Stimulated activated CD4-positive, alpha-beta T cell treated with anti-CD3 and anti-CD28 coated beads, Interleukin-1b, Interleukin-23, amount 100 ng/mL, for 4 hours (primary cell): ENCODE measurements at places on chromosomes 2 and 18.

GRCh38 chr2:176093145-176093897 is 800 bp downstream of the HOXD13 start:
- DNase-seq, result no peak

GRCh38 chr2:236998236-236998635 is 87.5 kb upstream of the COPS8 start:
- DNase-seq, result no peak

GRCh38 chr2:209331291-209331844 is 92.5 kb upstream of the MAP2 start:
- no peak for DNase-seq

DNA sequence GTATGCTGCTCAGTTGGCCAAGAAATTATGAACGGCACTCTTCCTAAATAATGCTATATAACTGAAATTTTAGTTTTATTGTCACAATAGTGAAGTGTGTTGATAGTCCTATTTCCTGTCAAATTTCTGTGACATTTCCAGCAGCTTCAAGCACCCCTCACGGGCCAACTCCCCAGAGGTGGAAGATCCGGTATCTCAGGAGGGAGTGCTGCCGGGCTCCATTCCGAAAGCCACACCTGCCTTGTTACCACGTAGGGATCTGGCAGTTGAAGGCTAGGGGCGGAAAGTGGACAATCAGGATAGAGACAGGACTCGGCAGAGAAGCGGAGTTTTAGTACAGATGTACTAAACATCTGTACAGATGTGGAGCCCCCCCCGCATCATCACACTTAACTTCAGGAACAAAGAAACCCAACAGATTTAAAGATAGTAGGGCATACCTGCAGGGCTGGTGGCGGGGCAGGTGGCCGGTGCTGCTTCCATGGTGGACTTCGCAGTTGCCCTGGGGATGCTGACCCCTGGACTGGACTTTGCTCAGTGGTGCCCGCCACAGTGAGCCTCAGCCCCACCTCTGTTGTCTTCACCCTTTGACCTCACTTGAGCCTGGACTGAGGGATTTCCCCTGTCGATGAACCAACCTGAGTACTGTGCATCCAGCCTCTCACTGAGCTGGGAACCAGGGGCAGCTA is 22.3 kb downstream of the ASAP2 start:
- no peak for DNase-seq

DNA sequence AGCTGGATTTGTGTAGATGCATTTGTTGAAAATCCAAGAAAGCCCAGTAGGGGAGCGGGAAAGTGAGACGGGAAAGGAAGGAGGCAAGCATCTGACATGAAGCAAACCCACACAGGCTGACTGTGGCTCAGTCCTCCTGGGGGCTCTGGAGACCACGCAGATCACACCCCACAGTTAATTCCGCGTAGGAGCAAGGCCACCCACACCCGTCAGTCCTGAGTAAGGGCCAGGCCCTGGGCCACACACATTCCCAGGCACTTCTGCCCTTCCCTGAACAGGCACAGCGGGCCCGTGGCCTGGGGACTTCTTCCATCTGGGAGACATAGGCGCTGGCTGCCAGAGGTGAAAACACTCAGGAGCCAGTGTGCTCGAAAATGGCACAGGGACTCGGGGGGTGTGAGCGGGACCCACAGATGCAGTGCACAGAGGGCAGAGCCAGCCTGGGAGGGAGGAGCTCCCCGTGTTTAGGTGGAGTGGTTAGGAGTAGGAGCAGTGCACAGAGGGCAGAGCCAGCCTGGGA is 19.4 kb upstream of the PRLH start:
- DNase-seq, result no peak

DNA sequence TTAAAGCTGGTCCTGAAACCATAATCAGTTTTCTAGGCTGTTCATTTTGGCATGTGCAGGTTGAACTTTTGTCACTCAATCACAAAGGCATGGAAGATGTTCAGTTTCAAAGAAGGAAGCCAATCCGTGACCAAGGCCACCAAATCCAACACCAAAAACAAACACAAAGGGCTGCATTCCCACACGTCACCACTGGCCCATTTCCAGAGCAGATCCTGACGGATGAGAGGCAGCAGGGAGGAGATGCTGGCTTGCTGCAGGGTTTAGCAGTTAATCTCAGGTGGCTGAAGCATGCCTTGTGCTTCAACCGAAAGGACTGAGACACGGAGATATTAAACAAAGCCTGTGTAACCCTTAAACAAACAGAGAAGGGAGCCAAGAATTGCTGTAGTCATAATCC is 191.9 kb upstream of the CTAGE1 start:
- DNase-seq, result no peak

DNA sequence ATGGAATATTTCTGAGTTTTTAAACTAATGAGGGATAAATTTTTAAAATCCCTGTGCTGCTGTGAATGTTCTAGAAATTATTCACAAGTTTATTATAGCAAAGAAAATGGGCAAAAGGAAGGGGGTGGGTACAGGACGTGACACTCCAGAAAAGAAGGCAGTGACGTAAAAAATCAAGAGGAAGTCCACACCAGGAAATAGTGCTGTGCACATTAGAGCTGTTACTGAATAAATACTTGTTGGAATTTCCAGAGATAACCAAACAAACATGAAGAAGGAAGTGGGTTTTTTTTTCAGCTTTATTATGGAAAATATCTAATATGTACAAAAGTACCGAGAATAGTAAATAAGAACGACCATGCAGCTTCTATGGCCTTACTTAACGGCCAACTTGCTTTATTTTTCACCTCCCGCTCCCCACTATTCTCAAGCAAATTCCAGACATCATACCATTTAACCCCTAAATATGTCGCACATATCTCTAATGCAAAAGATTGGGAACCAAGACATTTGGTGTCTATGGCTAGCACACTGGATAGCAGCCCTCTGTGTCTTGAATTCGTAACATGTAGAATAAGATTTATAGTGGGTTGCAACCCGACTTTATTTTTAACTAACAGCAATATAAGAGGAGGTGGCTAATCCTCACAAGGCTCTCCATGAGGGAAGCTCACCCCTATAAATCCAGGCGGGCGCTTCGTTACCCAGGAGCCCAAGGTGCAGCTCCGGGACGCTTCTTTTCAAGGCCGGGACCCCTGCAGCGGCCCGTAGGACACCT is 580 bp upstream of the NDUFV2 start:
- no peak for DNase-seq

DNA sequence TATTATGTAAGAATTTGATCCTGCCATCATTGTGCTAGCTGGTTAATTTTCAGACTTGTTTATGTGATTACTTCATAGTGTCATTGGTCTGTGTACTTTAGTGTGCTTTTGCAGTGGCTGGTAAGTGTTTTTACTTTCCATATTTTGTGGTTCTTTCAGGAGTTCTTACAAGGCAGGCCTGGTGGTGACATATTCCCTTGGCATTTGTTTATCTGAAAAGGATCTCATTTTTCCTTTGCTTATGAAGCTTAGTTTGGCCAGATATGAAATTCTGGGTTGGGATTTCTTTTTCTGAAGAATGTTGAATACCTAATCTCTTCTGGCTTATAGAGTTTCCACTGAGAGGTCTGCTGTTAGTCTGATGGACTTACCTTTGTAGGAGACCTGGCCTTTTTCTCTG is 72.8 kb upstream of the MC4R start:
- DNase-seq, result no peak

DNA sequence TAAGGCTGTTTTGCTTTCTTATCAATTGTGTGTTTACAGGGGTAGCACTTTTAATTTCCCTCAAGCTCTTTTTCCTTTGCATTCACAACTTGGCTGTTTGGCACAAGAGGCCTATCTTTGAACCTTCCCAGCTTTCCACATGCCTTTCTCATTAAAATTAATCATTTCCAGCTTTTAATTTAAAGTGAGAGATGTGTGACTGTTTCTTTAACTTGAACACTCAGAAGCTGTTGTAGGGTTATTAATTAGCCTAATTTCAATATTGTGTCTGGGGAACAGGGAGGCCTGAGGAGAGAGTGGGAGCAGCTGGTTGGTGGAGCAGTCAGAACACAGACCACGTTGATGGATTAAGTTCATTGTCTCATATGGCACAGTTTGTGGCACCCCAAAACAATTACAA is 4.7 kb downstream of the ASB1 start:
- DNase-seq, result no peak

DNA sequence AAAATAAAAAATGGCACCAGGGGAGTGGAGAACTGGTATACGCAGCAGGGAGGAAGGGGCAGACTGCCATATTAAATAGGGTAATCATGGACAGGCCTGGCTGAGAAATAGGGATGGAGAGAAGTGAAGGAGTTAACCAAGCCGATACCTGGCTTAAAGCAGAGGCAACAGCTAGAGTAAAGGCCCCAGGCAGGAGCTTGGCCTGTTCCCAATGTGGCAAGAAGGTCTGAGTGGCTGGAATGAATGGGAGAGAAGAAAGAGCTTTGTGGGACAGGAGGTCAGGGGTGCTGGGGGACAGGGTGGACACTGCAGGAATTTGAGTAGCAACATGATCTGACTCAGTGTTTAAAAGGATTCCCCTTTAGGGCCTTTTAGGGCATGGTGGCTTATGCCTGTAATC is 15.9 kb upstream of the AGFG1 start:
- no peak for DNase-seq

GRCh38 chr2:206642075-206643025 is at the start of gene FAM237A:
FAM237A (plus strand) TSS chr2:206642487; CDS start chr2:206644237, 1,750 bp downstream.
- no peak for DNase-seq

- no peak for DNase-seq
Observed at GRCh38 chr2:101850450-101850849, 141.3 kb upstream of the IL1R2 start.

GRCh38 chr2:20961858-20962257 is 82.0 kb downstream of the APOB start:
- no peak for DNase-seq

DNA sequence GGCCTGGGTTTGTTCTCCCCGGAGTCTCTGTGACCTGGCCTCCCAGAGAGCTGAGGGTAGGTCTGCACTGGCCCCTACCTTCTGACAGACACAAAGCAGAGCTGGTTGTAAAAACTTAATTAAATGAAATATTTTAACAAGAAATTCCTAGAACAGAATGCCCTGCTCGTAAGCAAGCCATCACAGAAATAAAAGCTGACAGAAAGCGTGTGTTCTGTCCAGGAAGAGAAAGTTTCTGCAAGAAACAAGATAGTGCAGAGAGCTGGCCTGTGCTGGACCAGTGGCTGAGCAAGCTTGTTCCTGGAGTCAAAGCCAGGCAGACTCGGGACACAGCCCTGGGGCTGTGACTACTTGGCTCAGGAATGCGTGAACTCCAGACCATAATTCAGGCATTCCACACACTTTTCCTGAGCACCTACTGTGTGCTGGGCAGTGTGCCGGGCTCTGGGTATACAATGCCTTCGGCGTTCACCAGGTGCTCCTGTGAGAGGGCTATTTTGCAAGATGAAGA is 51.6 kb downstream of the APOB start:
- no peak for DNase-seq

- DNase-seq, result no peak
Observed at GRCh38 chr18:36179562-36180355, 7.5 kb upstream of the MOCOS start.

- no peak for DNase-seq
Observed at GRCh38 chr2:128797092-128797491, 478.4 kb upstream of the HS6ST1 start.

- DNase-seq, result no peak
Observed at GRCh38 chr2:205510345-205510744, 172.0 kb upstream of the NRP2 start.

GRCh38 chr18:62370366-62370765 is 45.3 kb downstream of the TNFRSF11A start:
- DNase-seq, result no peak

- DNase-seq, result no peak
Observed at GRCh38 chr2:7867867-7868266, 814.0 kb upstream of the ID2 start.

GRCh38 chr2:7191932-7192331 is 274.7 kb downstream of the RNF144A start:
- DNase-seq, result no peak

- DNase-seq, result no peak
Observed at GRCh38 chr2:127453392-127454171, 35.4 kb downstream of the PROC start.

GRCh38 chr2:217142649-217143266 is 282.9 kb upstream of the TNP1 start:
- no peak for DNase-seq

GRCh38 chr2:173990970-173991819 is 26.0 kb upstream of the SP3 start:
- no peak for DNase-seq

GRCh38 chr2:231104115-231104713 is 20.6 kb downstream of the HTR2B start:
- DNase-seq, result peak; percentile 22

DNA sequence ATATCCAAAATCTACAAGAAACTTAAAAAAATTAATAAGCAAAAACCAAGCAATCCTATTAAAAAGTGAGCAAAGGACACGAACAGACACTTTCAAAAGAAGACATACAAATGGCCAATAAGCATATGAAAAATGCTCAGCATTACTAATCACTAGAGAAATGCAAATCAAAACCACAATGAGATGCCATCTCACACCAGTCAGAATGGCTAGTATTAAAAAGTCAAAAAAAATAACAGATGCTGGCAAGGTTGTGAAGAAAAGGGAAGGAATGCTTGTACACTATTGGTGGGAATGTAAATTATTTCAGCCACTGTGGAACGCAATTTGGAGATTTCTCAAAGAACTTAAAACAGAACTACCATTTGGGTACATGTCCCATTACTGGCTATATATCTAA is 128.8 kb upstream of the SESTD1 start:
- DNase-seq, result no peak

DNA sequence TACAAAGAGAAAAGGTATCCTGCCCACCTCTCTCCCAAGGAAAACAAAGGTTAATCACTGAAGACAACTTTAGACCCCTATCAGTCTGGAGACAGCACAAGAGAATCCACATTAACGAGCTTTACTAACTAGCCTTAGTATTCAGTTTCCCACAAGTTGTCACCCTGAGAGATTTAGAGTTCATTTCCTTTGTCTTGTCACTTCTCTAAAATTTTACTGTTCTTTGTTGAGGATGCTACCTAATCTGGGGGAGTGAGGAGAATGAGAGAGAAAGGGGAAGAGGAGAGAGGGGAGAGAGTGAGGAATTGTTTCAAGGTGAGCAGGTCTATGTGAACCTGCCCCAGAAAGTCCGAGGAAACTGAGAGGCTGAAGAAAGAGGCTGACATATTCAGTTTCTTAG is 28.4 kb downstream of the C2orf76 start:
- DNase-seq, result no peak

DNA sequence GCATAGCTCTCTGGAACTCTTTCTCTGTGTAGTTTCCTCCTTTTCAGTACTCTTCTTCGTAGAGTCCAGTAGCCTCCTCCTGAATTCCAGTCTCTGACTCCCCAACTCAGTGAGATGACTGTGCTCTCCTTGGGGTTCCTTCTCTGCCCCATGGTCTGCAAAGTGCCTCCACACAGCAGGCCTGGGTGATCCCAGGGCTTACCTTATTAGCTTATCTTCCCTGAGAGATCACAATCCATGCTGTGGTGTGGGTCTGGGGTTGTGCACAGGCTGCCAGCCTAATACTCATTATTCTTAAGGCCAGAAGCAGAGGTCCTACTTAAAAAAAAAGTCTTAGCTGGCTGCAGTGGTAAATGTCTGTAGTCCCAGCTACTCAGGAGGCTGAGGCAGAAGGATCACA is 4.6 kb upstream of the GPR39 start:
- no peak for DNase-seq
